NCI-H748 treated with DMSO at 0.1 percent for 48 hours (cell line): ENCODE measurements at places on chromosomes 5 and 9.

- no peak for DNase-seq
These were observed 197.0 kb downstream of the MCTP1 start for GRCh38 chr5:95087816-95088317.

- DNase-seq: no peak
These were observed 68.6 kb downstream of the TMEM252 start for GRCh38 chr9:68472119-68472518.

GRCh38 chr5:97550164-97550563, 367.1 kb upstream of the RIOK2 start:
- no peak for DNase-seq

GRCh38 chr9:135022191-135022870, 65.1 kb upstream of the OLFM1 start:
- DNase-seq: no peak

DNA sequence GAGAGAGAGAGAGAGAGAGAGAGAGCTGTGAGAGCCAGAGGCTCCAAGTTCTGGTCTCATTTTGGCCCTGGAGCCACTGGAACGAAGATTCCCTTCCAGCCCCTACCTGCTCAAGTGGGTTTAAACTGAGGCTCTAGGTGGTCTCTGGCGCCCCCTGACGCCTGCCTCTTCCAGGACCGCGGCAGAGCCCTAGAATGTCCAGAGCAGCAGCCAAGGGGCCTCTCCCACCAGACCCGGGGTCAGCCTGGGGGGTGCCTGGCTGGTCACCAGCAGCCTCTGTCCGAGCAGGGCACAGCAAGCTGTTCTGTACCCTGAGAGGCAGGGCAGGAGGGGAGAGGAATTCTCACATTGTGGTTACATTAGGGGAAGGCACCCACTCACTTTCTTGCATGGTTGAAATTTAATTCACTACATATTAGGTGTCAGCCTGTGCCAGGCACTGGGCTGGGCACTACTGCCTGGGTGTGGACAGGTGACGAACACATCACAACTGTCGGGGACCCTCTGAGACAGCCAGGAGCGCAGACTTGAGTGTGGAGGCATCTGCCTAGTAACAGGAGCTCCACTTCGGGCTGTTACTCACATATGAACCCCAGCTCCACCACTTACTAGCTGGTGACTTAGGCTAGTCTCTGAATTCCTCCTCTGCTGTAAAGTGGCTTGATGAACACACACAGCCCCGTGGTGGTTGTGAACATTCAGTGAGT, 44.5 kb downstream of the AMBP start:
- no peak for DNase-seq

GRCh38 chr5:62093976-62094375, 212.0 kb upstream of the KIF2A start:
- DNase-seq: peak; percentile 92

DNA sequence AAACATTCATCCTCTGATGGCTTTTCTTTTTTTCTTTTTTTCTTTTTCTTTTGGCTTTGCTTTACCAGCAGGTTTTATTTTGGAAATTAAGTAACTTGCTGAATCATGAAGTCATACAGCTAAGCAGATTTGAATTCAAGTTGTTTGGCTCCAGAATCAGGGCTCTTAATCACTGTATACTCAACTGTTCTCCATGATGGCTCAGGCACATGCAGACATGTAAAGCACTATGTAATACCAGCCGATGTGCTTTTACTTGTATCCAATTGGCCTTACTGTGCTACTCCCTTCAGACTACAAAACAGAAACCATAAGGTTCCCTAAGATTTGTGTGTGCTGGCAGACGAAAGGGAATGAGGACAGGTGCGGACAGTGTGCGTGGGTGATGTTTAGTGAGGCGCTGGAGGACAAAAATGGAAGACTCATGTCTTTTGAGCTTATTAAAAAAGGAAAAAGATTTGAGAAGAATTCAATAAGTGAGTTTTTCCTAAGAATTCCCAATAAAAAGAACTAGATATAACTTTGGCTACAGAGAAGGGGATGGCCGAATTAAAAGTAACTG, 44.7 kb upstream of the OTP start:
- DNase-seq: no peak

DNA sequence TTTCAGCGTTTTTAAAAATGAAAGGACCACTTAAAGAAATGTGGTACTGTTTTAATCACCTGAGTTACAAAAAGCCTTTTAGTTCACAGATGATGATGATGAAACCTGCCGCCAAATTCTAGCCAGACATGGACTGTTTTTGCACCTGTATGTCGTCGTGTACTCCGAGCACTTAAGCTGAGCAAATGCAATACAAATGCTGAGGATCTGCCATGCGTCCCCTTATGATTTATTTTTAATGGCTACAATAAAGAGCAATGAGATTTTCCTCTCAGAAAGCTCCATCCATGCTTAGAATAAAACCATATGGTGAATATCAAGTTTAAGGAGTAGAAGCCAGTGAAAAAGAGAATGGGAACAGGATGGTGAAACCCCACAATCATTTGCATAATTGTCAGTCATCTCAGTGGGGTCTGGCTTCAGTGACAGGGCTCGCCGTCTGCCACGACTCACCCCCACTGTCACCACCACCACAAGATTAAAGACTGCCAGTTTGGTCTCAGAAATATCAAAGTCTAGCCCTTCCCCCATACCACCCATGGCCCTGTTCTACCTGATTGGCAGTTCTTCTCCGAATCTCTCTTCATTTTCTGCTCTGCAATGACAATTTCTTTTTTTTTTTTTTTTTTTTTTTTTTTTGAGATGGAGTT, 159.9 kb downstream of the GOLPH3 start:
- no peak for DNase-seq

GRCh38 chr9:129624168-129624759, 1.7 kb upstream of the NTMT1 start:
- DNase-seq: peak; percentile 73

DNA sequence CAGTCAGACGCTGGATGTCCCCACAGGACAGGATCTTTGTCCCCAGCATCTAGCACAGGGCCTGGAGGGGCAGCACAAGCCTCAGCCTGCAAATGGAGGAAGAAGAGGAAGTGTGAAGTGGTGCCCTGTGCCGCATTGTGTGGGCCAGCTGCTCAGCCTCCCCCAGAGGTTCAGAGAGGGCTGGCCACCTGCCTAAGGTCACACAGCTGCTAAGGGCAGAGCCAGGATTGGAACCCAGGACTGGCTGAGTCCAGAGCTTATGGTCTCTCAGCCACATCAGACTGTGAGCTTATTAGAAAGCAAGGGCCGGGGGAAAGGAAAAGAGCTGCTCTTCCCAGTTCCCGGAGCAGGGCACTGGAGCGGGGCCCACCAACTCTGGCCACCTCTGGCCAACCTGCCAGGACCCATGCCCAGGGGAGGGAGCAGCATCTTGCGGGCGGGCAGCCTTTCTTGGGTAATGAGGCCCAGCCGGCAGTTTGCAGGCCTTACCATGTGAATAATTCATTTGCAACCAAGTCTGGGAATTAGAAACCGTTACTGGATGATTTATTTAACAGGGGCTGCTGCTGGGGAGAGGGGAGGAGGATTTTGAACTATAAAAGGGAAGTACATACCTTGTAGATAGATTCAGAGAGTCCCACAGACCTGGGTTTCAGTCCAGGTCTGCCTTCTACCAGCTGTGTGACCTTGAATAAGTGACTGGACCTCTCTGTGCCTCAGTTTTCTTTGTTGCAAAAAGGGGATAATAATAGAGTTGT, 11.6 kb upstream of the CRB2 start:
- DNase-seq: no peak

GRCh38 chr5:37839407-37840052, at the start of gene GDNF:
Gene GDNF, minus strand, starts transcription at chr5:37840041. Its CDS starts 5,245 bp downstream, at chr5:37834796.
- DNase-seq: peak; percentile 39

DNA sequence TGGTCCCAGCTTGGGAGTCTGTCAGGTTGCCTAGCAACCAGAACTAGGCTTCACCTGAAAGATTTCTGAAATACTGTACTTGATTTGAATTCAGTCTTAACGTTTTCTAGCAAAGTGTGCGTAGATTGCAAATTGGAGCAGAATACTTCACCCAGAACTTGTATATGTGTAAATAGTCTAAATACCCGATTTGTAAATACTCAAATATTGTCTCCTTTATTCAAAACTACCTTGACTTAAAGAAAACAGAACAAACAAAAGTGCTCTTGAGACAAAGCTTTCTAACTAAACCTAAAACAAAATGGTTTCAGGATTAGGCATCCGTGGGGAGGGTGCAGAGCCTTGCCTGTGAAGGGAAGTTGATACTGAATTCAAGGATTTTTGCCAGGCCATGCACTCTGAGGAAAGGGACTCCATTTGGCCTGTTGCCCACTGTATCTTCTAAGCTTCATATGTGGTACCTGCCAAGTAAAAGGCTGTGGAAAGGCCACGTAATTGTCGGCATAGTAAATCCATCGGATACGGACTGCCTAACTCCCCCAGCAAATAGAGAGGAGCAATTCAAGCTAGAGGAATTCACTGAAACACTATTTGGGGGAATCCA, 744 bp upstream of the HMGCS1 start:
- DNase-seq: peak; percentile 96

- DNase-seq: no peak
These were observed 22.3 kb upstream of the TLR4 start for GRCh38 chr9:117681888-117682287.

GRCh38 chr9:83933790-83934189, 12.6 kb upstream of the KIF27 start:
- DNase-seq: no peak

GRCh38 chr5:118551716-118552115, 436.6 kb downstream of the DTWD2 start:
- DNase-seq: no peak

DNA sequence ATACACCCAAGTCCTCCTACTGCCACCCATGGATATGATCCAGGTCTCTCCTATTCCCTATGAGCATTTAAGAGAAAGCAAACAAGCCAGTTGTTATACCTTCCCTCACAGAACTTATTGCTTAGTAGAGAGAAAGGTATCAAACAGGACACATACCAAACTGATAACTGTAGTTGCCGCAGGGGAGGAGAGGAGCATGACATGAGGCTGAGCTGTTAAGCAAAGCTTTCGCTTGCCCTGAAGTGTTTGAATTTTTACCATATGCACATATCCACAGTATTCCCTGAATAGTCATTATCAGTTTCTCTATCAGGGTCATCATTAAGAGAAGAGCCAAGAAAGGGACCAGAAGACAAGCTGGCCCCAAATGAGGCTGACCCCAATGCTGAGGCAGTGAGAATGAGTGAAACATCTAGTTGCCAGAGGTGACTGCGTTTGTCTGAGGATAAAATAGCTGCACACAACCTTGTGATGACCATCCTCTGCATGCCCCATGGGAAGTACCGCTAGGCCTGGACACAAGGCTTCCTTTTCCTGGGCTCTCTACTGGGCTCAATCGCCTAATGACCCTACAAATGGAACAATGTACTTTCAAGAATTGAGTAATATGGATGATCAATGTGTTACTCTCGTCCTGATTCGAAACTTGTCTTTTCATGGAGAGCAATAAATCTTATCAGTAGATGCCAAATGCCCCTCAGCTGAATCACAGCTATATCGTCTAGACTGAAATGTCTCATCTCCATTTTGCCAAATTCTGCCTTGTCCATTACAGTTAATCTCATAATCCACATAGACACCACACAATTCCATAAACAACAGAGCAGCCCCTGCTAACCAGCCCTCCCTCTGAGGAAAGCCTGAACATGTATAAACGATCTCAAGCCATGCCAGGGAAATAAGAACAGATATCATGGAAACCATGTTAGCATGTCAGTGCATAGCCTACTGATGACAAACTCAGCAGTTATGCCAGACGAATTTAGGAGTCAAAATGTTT, 4.3 kb upstream of the IFNK start:
- DNase-seq: no peak

DNA sequence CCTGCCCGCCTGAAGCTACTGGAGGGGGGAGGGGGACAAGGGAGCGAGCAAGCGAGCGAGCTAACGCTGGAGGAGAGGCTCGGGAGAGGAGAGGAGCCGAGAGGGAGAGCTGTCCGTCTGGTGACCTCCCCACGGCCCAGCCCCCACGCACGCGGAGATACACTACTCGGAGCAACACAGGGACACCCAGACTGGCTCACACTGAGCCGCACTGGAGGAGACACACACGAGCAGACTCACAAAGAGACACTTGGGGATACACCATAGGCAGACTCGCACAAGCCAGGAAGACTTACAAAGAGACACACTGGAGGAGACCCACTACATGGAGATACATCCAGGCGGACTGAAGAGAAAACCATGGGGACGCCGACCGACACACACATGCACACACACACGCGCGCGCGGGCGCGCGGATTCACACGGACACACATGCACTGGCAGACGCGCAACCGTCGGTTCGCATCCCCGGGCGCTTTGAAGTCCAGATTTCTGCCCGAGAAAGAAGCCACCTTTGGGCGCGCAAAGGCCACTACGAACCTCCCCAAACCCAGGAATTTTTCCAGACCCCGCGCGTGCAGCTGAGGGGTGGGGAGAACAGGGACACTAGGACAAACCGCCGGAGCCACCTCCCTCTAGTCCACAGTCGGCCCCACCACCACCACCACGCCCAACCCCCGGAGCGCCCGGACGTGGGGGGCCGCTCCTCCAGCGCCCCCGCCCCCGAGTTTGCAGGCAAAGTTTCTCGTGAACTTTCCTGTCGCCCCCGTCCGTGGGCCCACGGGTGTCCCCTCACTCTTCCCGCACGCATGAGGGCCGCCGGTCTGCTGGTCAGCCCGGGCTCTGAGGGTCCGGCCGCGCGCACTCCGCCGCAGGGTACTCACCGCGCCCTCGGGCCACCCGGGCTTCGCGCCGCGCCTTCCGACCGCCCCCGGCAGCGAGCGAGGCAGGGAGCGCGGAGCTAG, 571 bp downstream of the CNTFR start:
- no peak for DNase-seq

GRCh38 chr9:81847181-81847915, 80.9 kb upstream of the SPATA31D4 start:
- no peak for DNase-seq

- no peak for DNase-seq
These were observed 120.0 kb downstream of the FER start for GRCh38 chr5:108867656-108868055.

- no peak for DNase-seq
These were observed 27.9 kb downstream of the USP20 start for GRCh38 chr9:129863059-129863690.
